NAMALWA (cell line): ENCODE measurements at places on chromosomes 4 and X.

- DNase-seq = no peak
These were observed 8.2 kb upstream of the ITM2A start for GRCh38 chrX:79375340-79375739.

DNA sequence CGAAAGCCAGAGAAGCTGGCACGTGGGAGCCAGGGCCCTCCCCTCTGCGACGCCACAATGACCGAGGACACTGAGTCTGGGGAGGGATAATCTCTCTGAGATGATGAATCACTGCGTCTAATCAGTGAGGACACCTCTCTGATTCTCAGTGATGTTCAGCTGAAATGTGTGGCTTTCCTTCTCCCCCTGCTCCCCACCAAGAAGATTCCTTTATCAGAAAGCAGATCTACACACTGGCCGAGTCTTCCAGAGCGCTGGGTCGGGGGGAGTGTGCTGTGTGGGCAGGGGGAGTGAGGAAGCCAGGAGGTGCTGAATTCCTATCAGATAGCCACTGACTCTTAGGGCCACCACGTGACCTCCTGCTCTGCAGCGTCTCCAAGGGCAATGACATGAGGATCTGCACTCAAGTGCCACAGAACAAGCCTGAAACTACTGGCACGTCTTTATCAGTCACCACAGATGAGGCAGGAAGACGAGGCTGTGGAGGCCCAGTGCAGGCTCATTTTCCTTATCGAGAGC lies 89.2 kb downstream of the GATB start:
- no peak for DNase-seq

GRCh38 chr4:95318483-95318882 lies 230.3 kb downstream of the UNC5C start:
- no peak for DNase-seq

GRCh38 chr4:182418054-182418734 lies 175.0 kb downstream of the TENM3 start:
- DNase-seq = no peak

GRCh38 chr4:179595671-179596410 lies 2153.6 kb upstream of the AGA start:
- DNase-seq = no peak

- no peak for DNase-seq
These were observed 88.8 kb upstream of the PSAPL1 start for GRCh38 chr4:7523526-7523925.

- DNase-seq = no peak
These were observed 13.7 kb upstream of the AREG start for GRCh38 chr4:74431113-74431826.

DNA sequence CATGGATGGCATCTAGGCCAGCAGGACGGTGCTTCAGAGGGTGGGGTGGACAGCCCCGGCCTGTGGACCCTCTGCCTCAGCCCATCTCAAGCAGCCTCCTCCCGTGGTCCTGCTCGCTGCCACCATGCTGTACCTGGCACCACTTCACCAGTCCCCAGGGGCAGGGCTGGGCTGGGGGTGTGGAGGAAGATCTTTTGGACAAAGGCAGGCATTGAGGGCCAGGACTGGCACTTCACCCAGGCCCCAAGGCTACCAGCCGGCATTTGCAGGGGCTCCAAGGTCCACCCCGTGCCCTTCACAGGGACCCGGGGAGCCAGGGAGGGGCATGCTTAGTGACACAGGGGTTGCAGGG lies 713 bp downstream of the PLXNB3 start:
- DNase-seq = no peak

DNA sequence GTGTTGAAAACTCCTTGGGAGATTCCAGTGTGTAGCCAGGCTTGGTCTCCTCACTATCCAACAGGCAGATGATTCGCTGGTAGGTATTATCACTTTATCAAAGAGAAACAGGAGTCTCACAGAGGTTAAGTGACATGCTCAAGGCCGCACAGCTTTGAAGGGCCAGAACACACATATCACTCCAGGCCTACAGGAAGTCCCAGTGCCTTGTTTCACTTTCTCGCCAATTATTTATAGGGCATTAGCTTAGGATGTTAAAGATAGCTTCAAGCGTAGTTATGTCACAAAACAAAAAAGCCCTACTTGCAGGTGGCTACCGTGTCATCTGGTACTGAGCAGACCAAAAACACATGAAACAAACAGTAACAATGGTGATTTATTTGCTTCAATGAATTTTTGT lies 13.2 kb downstream of the ATP8A1 start:
- peak; percentile 95 for DNase-seq

GRCh38 chr4:8860892-8861575 lies 10.6 kb downstream of the HMX1 start:
- no peak for DNase-seq
